ENCODE measurements at places on chromosomes 2 and 18.

DNA sequence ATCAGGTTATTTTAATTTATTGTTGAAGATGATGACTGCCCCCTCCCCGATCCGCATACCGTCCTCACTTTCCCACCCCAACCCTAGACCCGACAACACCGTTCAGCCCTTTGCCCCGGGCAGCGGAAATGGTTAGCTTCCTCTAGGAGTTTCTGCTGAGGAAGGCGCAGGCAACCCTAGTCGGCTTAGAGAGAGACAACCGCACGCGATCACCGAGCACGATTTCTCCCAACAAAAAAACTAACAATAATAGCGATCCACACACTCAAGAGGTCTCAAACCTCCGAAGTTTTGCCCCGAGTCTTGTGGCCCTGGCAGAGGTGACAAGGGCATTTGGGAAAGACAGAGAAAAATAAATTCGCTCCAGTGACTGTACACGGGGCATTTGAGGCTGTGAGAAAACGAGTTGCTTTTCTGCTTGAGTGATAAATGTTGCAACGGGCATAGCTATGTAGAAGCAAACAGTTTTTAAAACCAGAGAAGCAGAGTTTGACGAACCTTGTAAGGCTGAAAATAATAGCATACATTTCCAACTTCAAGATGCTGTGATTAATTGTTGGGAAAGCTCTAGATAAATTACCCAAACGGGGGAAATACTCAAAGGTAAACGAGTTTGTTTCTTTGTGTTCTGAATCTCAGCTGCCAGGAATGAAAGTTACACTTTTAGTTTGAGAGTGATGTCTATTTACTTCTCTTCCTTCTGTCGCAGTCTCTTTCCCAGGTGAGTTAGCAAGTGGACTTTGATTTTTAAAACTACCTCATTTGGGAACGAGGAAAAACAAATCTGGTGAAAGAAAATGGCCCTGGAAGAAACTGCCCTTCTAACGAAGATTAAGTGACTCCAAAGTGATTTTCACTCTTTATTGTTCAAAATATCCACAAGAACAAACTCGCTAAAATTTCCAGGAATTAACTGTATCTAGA, 11.0 kb upstream of the SIX3 start:
- DNase-seq = peak; percentile 47

GRCh38 chr2:218033590-218034496, 31.0 kb upstream of the TNS1 start:
- peak; percentile 44 for DNase-seq

DNA sequence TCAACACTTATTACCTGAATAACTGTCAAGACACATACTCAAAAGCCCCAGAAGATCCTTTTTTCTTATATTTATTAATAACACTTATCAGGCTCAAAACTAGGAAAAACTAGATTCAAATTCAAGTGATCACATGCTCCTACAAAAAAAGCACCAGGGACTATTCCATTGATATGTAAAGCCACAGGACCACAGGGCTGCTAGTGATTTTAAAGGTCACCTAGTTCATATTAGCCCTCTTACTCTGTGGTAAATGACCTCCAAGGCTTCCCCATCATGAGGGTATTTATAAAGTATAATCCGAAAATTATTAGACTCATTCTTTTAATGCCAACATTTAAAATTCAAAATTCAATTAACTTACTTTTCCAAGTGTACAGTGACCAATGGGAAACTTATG, 52.5 kb downstream of the LRPPRC start:
- DNase-seq = no peak

- DNase-seq = no peak
Observed at GRCh38 chr2:11535899-11536344, 2.1 kb downstream of the GREB1 start.

DNA sequence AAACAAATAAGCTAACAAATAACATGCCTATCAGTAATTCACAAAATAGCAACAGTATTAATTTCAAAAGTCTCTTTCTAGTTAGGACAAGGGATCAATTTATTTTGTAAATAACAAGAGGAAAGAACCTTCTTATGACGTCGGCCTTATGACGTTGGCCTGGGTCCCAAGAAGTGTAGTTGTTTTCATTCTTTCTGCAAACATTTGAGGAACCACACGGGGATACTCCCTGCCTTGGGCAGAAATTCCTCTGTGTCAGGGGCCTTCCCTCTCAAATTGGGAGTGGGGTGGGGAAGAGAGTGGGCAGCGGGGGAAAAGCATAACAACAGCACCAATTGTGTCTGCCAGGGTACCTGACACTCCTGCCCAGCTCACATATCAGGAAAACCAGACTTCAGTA, 1.3 kb downstream of the CCDC68 start:
- DNase-seq = no peak

- no peak for DNase-seq
Observed at GRCh38 chr2:26786207-26787028, 562 bp downstream of the CENPA start.

DNA sequence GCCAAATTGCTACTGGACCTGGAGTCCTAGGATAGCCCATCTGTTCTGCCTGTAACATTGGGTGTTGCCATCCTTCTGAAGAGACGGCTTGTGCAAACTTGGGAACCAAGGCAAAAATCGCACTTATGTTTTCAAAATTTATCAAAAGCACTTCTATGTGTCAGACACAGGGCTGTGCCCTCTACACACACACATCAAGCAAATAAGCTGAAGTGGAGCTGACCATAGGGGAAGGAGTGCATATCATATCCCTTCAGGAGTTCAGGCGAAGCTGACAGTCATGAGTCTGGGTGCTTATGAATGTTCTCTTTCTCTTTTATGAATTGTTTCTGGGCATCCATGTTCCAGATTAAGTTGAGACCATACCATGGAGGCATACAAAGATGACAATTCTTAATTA, 247.9 kb downstream of the CYRIA start:
- no peak for DNase-seq

DNA sequence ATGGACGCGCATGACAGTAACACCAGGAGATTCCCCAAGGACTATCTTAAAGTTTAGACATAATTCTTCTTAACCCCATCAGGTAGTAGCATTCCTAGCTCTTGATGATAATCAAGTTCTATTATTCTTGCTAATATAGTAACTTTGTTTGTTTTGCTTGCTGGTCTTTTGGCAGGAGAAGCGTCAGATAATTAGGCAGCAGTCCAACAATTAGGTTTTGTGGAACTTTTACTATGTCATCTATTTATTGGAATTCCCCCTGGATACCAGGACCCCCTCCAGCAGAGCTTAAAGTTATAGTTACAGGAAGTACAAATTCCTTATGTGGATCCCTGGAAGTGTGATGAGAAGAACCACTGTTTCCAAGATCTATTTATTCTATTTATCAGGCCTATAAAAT, 1138.0 kb upstream of the FAM98A start:
- no peak for DNase-seq

DNA sequence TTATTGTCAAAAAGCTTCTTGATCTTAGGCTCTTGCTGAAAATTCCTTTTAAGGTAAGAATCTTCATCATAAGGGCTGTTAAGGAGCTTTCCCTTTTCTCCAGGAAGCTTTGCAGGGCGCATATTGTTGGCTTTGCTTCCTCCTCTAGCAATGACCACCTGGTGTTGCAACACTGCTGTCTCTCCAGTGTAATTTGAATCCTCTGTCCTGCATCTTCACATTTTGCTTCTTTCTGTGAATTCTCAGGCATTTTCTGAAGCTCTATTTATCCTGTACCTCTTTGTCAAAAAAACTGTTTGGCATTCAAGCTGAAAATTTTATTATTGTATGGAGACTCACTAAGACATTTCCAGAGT, 533.1 kb upstream of the CHAC2 start:
- no peak for DNase-seq

DNA sequence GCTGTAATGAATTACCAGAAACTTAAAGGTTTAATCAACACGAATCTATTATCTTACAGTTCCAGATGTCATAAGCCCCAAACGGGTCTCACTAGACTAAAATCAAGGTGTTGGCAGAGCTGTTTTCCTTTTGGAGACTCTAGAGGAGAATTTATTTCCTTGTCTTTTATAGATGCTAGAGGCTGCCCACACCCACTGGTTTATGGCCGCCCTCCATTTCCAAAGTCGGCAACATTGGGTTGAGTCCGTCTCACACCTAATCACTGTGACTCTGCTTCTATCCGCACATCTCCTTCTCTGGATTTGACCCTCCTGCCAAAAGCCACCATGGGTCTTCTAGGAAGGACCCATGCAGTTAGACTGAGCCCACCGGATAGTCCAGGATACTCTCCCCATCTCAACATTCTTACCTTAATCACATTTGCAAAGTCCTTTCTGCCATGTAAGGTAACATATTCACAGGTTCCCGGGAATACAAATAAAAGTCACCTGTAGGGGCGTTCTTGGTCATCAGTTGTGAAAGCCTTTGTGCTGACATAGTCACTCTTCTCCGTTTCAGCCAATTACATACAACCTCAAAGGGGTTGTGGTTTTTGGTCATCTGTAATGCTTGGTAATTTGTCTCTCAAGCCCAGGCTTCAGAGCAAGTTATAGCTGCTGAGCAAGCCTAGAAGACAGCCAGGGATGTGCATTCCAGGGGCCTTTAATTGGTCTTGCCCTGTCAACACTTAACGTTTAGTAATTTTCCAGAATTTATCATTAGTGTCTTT, 179.4 kb downstream of the ANTXR1 start:
- DNase-seq = no peak

DNA sequence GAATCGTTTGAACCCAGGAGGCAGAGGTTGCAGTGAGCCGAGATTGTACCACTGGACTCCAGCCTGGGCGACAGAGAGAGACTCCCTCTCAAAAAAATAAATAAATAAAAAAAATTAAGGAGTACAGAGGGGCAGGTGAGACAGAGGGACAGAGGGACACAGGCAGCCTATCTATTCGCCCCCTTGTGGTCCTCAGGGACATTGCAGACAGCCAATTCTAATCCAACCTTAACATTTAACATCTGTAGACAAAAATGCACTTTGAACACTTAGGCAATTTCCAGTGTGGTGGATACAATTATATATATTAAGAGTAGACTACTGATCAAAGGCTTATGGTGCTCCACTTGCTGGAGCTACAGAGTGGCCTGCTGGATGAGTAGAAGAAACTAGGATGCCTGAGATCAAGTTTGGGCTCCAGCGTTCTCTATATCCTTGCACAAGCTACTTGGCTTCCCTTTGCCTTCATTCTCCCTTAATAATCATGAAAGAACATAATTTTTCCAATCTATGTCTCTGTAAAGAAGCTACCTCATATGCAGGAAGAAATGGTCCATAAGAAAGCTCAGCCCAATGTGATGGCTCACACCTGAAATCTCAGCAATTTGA, 8.2 kb upstream of the SMARCAL1 start:
- DNase-seq = no peak

DNA sequence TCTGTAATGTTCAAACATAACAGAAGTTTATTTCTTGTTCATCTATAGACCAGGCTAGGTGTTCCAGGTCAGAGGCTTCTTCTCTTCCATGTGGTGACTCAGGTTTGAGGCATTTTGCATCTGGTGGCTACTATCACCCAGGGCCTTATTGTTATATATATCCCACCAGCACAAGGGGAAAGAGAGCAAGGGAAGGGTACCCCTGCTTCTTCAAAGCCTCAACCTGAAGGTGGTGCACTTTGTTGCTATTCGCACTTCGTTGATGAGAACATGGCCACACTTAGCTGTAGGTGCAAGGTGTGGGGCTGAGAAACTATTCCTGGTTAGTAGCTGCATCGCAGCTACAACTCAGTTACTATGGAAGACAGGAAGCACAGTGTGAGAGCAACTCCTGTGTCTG, 27.4 kb upstream of the SLC3A1 start:
- DNase-seq = no peak

- DNase-seq = no peak
Observed at GRCh38 chr2:105454801-105455485, 56.1 kb upstream of the FHL2 start.

- no peak for DNase-seq
Observed at GRCh38 chr2:29489568-29489967, 374.4 kb downstream of the CLIP4 start.

DNA sequence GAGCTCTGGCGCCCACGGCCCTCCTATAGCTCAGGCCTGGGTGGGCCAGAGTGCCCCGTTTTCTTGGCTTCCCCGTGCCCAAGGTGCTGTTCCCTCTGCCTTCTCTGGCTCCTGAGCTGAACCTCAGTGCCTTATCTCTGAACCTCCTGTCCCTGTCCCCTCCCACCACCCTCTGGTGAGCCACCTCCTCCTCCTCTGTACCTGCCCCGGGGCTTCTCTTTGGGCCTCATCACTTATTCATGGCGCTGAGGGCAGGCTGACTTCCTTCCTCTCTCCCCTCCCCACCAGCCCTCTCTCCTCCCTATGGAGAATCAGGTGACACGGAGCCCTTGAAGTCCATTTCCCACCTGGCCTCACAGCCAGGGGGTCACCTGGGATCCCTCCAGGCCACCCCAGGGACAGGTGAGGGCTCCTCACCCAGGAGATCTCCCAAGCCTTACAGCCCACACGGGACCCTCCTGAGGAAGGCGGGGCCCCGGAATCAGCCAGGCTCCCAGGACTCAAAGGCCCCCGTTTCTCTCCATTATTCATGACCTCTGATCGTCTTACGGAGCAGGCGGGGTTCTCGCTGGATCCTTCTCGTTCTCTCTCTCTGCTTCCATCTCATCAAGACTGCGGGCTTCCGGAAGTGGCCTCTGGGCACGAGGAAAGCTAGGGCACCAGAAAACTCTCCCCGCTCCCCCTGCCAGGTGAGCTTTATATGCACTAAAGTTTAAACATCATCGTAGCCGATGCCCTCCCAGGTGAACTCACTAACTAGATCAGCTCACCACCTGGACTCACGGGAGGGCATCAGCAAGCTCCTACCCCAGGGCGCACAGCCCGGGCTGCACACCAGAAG, at the start of gene LOXHD1:
TSS of gene LOXHD1 (minus strand) at position 106 of the 841 bp plus-strand sequence. CDS start 187 bp downstream, outside the sequence.
- DNase-seq = no peak

GRCh38 chr18:35683021-35683420, 101.5 kb downstream of the GALNT1 start:
- DNase-seq = no peak

GRCh38 chr2:104774631-104775030, 79.3 kb upstream of the POU3F3 start:
- no peak for DNase-seq

DNA sequence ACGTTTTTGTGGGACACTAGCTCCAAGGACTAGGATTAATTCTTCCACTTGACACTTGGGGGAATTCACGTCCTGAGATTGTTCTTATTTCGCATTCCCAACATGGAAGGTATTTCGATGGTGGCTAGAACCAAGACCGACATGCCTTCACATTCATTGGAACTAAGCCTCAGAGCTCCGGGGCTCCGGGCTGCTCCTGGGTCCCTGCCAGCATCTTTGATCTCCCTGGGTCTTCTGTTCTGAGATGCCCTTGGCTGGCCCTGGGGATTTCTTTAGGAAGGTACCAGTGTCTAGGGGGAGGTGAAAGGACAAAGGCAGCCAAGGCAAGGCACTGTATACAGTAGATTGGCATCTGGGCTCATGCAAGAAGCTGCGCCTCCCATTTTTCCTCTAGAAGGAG, 76.8 kb downstream of the DYSF start:
- no peak for DNase-seq

GRCh38 chr2:10453905-10454298, 5.8 kb upstream of the ODC1 start:
- DNase-seq = no peak

GRCh38 chr18:41462946-41463345, 492.1 kb upstream of the PIK3C3 start:
- DNase-seq = no peak

All from right forelimb (tissue), 1 donor.